Suprapubic skin (tissue), 4 donors: ENCODE measurements at places on chromosomes 13 and 19.

DNA sequence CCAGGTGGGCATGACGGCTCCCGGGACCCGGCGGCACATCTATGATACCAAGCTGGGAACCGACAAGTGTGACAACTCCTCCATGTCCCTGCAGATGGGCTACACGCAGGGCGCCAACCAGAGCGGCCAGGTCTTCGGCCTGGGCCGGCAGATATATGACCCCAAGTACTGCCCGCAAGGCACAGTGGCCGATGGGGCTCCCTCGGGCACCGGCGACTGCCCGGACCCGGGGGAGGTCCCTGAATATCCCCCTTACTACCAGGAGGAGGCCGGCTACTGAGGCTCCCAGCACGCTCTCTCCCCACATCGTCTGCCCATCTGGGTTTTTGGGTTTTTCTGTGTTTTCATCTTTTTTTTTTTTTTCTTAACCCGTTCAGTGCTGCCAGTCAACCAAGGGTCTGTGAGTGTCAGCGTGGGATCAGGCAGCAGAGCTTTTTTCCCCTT is 2.3 kb upstream of the ABCA7 start:
- no peak for DNase-seq

- no peak for DNase-seq
Observed at GRCh38 chr19:2252797-2253105, 3.5 kb downstream of the JSRP1 start.

DNA sequence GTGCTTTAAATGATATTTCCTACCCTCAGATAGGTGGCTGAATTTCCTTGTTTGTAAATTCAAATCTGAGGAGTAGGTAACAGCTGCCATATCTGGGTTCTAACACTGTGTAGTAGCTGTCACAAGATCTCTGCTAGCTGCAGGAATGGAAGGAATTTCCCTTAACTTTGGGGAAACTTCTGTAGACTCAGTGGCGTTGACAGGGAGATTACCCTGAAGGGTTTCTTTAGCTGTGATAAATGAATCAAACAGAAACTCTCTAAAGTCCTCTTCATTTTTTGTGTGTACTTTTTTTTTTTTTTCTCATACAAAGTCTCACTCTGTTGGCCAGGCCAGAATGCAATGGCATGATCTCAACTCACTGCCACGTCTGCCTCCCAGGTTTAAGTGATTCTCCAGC is 5.3 kb upstream of the EPSTI1 start:
- no peak for DNase-seq

- no peak for DNase-seq
Observed at GRCh38 chr19:33780746-33781145, 15.9 kb upstream of the KCTD15 start.

DNA sequence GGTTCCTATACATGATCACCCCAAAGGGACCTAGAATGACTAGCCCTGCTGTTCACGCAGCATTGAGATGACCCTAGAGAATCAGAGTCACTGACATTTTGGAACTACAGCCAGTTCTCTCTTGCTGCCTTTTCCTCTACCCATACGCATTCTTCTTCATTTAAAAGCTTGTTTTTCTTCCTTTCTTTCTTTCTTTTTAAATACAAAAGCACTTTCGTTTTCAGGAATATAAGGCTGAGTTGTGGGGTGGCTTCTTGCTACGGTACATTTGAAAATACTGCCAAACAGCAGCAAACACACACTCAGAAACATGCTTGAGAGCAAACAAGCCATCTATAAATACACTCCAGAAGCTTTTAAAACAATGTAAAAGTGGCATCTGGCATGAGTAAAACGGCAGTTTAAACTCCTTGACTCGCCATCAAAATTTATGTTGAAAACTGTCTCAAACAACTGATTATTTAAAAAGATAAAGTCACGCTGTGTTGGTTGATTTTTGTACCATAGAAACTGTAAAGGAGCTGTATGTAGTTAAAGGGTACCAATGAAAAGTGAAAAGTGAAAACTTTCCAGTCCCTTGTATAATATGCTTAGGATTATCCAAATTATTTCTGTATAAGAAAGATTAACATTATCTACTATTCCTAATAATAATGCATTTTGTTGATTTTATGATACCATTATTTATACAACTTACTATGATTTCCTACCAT is 95.6 kb downstream of the PCDH9 start:
- DNase-seq: no peak

GRCh38 chr13:30732046-30732390 is 3.3 kb upstream of the ALOX5AP start:
- DNase-seq: no peak

- DNase-seq: no peak
Observed at GRCh38 chr19:39401070-39401548, 5.5 kb upstream of the ZFP36 start.

- DNase-seq: peak; percentile 65
Observed at GRCh38 chr13:66835040-66835628, 395.0 kb downstream of the PCDH9 start.

GRCh38 chr13:90510319-90510718 is 837.2 kb upstream of the MIR17HG start:
- DNase-seq: no peak

GRCh38 chr13:59374691-59375090 is 789.0 kb downstream of the DIAPH3 start:
- DNase-seq: no peak

GRCh38 chr19:38649305-38650171 is 2.1 kb downstream of the ACTN4 start:
- no peak for DNase-seq

DNA sequence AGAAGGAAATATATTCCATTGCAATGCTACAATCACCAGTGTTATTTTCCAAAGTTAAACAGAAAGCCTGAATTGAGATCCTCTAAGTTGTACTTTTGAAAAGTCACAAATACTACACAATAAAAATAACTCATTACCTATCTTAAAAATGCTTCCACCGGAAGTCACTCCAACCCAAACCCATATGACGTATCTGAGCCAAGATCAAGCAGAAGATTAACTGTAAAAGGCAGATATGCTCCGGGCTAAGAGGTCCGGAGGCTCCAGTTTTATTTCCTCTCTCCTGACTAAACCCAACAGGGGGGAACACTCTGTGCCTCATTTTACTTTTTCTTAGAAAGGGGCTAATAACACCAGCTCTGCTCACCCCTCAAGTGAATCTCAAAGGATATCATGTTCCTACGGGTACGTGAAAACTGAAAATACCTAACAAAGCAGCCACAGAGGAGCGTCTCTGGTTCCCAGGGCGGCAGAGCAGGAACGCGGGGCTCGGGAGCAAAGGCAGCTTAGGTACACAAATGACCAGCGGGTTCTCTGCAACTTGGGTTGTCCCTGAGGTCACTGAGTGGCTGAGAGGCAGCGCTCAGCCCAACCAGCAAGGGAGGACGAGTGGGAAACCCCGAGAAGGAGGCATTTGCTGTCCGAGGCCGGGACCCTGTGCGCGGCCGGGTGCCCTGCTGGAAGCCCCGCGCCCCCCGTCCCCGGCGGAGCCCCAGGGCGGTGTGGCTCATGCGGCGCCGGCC is 750 bp downstream of the RAB20 start:
- no peak for DNase-seq

DNA sequence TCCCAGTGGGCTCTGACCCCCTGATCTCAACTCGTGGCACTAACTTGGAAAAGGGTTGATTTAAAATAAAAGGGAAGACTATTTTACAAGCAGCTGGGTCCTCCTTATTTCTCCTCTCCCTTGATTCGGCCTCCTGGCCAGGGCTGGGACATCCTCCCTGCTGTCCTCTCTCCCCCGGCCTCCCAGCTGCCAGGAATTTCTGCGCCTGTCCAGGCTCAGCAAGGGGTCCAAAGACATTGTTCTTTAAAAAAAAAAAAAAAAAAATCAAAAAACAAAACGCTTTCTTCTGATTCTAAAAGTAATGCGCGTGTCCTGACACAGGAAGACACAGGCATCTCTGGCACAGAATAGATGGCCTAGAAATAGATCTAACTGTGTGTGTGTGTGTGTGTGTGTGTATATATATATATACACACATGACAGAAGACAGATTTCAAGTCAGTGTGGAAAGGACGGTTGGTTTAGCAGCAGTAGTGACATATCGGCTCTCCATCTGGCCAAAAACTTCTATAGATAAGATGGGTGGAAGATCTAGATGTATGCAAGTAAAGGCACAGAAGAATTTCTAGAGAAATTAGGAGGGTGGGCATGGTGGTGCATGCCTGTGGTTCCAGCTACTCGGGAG is 12.3 kb upstream of the LENG8 start:
- DNase-seq: no peak

DNA sequence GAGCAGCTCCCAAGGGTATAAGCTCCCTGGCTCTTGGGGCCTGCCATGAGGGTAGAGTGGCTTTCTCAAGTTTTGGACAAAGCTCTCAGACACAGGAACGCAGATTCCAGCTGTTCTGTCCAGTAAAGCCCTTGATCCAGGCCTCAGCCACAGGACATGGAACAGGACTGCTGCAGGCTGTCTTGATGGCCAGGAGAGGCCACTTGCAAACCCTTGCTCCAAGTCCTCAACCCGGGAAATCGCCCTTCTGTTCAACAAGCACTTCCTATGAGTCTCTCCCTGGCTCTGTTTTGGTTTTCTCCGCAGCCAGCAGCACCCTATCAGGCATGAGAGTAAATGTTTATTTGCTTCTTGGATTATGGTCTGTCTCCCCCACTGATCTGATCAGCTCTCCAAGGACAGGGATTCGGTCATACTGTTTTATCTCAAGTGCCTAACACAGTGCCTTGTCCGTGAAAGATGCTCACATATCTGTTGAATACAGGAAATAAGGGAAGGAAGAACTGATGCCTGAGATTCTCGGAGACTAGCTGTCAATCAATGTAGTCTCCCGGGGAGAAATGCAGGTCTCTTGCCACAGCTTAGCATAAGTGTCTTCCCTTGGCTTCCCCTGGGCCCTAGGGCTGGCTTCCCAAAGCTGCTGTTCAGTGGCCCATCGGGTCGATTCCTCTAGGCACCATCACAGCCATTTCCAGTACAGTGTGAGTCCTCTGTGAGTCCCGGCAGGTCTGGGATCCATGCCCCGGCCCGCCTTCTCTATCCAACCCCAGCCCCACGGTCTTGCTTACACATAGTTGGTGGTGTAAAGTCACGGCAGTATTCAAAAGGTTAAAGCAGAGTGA is 90.8 kb downstream of the TSHZ3 start:
- no peak for DNase-seq

GRCh38 chr13:33450956-33451709 is 165.6 kb upstream of the STARD13 start:
- DNase-seq: no peak

- no peak for DNase-seq
Observed at GRCh38 chr19:10919352-10920287, 8.8 kb downstream of the YIPF2 start.

GRCh38 chr19:46221981-46222610 is 7.4 kb upstream of the IGFL1 start:
- DNase-seq: no peak

GRCh38 chr13:106709522-106709921 is 141.6 kb upstream of the ARGLU1 start:
- no peak for DNase-seq

DNA sequence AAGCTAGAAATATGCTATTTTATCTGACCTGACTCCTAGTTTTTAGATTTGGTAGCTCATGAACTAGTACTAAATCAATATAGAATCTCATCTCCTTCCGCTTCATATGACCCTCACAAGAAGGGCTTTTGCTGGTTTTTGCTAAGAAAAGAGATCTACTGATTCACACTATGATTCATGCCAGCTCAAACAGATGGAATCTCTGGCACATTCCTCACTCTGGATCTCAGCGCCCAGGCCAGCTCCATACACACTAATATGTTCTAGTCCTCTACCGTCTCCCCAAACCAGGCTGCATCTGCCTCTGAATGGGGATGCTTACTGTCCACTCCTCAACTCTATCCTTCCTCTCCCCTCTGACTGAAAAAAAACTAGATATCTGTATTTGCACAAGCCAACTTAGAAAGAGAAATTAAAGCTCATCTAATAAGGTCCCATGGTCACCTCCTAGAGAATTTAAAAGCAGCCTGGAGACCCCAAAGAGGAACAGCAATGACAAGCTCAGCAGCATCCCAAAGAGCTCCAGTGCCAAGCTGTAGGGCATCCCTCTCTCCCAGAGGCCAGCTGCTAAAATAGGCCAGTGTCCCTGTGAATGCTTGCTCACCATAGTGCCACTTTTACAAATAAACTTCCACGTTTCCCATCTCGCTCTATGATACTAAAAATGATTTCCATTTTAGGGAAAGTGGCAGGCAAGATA is 74.9 kb downstream of the LHFPL6 start:
- DNase-seq: no peak

GRCh38 chr13:29422015-29422414 is 173.5 kb downstream of the SLC7A1 start:
- DNase-seq: no peak

- no peak for DNase-seq
Observed at GRCh38 chr13:112207129-112207528, 140.2 kb downstream of the SOX1 start.
